ENCODE measurements at places on chromosomes 11 and 22.

- DNase-seq = no peak
Observed at GRCh38 chr22:17847360-17848078, 73.2 kb upstream of the BID start.

- no peak for DNase-seq
Observed at GRCh38 chr22:27130906-27131305, 473.5 kb downstream of the MIAT start.

GRCh38 chr22:45320357-45320976 lies 10.7 kb downstream of the FAM118A start:
- DNase-seq = no peak

DNA sequence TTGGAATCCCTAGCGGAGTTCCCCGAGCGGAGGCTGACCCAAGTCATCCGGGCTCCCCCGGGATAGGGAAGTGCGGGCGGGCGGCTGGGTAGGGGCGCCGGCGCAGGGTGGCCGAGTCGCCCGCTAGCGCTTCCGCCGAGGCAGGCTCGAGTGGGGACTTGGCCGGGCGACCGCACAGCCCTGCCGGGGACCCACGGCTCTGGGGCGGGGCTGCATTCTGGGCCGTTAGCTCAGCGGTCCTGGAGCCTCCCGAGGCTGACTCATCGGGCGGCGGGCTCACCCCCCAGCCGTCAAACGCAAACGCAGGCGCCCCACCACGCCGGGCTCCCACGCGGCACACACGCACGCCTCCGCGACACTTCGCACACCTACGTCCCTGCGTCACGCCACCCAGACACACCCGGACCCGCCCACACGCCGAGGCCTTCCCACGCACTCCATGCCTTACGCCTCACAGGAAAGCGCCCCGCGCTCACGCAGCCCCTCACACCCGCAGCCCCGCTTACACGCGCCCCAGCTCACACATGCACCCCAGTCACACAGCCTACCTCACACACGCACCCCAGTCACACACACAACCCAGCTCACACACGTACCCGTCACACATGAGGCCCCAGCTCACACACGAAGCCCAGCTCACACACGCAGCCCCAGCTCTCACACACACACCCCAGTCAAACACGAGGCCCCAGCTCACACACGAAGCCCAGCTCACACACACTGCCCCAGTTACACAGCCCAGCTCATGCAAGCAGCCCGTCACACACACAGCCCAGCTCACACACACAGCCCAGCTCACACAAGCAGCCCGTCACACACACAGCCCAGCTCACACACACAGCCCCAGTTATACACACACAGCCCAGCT lies 1.2 kb downstream of the PHLDB1 start:
- peak; percentile 78 for DNase-seq

GRCh38 chr11:111427471-111427912 lies 48.4 kb upstream of the POU2AF1 start:
- DNase-seq = no peak

- no peak for DNase-seq
Observed at GRCh38 chr11:75191330-75191717, 40.4 kb downstream of the SLCO2B1 start.

DNA sequence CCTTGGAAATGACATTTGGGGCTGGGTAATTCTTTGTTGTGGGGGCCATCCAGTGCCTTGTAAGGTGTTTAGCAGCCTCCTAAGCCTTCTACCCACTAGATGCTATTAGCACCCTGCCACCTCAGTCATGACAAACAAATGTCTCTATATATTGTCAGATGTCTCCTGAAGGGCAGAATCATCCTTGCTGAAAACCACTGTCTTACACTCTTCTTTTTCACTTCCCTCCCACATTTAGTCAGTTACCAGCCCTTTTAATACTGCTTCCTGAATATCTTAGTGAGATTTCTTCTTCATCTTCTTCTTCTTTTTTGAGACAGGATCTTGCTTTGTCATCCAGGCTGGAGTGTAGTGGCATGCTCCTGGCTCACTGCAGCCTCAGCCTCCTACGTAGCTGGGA lies 33.1 kb downstream of the TNRC6B start:
- DNase-seq = no peak

GRCh38 chr11:47524291-47524874 lies 28.5 kb downstream of the CELF1 start:
- DNase-seq = no peak

DNA sequence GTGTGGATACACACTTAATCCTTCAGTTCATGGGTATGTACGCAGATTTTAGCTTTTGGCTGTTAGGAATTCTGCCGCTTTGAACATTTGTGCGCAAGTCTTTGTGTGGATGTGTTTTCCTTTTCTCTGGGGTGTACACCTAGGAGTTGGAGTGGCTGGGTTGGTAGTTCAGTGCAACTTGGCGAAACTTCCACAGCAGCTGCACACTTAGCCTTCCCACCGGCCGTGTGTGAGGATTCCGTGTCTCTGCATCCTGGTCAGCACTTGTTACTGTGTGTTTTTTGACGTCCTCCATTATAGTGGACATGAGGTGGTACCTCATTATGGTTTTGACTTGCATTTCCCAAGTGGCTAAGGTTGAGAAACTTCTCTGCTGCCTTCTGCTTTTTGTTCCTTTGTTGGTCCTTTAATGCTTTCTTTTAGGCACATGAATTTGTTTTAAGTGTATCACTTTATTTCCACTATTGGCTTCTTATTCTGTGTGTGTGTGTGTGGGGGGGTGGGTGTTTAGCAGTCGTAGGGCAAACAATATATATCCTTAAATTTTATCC lies 72.1 kb upstream of the SLC25A18 start:
- DNase-seq = no peak

- no peak for DNase-seq
Observed at GRCh38 chr22:37896181-37896592, 9.9 kb upstream of the MICALL1 start.

DNA sequence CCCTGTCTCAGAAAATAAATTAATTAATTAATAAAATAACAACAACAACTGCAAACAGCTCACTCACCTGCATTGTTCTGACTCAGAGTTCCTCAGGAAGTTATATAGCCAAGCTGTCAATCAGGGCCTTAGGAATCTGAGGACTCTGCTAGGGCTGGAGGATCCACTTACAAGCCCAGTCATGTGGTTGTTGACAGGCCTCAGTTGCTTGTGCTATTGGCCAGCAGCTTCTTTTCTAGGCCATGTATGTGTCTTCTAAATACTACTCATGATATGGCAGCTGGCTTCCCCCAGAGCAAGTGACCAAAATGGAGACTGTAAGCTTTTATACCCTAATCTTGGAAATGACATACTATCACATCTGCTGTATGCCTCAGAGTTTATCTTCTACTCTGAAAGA lies 20.8 kb upstream of the ATP5MG start:
- no peak for DNase-seq

DNA sequence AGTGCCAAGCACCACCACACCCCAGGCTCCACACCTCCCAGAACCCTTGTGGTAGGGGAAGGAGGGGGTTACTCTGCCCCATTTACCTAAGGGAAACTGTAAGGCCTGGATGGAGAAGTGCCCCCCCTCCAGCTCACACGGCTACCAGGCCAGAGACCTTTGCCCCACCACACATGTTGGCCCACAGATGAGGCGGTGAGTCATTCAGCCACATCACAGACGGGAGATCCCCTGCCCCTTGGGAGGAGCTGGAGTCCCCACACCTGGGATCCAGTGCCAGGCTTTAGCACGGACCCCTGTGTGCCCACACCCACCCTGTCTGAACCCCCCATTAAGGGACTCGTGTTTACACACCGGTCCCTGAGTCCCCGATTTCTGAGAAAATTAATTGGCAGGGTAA lies 24.9 kb downstream of the CDKN1C start:
- no peak for DNase-seq

- DNase-seq = no peak
Observed at GRCh38 chr11:125494974-125495725, 915 bp downstream of the FEZ1 start.

- DNase-seq = no peak
Observed at GRCh38 chr11:32088117-32088941, 2.5 kb upstream of the RCN1 start.

GRCh38 chr11:95593111-95593510 lies 196.5 kb downstream of the FAM76B start:
- no peak for DNase-seq

- no peak for DNase-seq
Observed at GRCh38 chr11:64916040-64916774, 802 bp downstream of the ATG2A start.

- DNase-seq = no peak
Observed at GRCh38 chr22:42185915-42186439, 55.4 kb upstream of the CYP2D6 start.

GRCh38 chr11:61928606-61929005 lies 11.2 kb upstream of the RAB3IL1 start:
- no peak for DNase-seq

- DNase-seq = no peak
Observed at GRCh38 chr22:28904211-28904896, 21.0 kb downstream of the ZNRF3 start.

GRCh38 chr22:25100948-25101347 lies 98.7 kb upstream of the CRYBB3 start:
- DNase-seq = no peak

DNA sequence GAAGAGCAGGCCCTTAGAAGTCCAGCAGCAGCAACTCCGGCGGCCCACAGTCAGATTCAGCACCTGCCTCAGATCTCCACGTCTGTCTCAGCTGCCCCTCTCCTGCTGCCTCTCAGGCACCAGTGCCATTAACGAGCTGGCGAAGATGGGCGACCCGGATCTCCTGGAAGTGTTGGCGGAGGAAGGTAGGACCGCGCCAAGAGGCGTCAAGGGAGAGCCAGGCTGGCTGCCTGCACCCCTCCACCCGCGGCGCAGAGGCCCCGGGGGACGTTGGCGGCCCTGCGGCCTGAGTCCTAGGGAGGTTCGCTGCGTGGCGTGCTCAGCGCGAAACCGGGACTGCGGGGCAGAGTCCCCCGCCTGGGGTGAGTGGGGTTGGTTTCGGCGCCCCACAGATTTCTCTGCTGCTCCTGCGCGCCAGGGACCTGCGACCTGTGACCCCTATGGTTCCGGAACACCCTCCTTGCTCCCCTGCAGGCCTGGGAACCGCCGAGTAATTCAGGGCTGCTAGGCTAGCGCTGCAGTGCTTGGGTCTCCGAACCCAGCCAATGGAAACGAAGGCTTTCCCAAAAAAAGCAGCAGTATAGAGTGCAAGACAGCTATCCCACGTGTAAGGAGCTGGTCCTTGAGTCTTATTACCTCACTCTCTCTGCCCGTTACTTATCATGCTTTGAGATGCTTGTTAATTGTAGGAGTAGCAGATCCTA lies 615 bp downstream of the ANO5 start:
- no peak for DNase-seq

DNA sequence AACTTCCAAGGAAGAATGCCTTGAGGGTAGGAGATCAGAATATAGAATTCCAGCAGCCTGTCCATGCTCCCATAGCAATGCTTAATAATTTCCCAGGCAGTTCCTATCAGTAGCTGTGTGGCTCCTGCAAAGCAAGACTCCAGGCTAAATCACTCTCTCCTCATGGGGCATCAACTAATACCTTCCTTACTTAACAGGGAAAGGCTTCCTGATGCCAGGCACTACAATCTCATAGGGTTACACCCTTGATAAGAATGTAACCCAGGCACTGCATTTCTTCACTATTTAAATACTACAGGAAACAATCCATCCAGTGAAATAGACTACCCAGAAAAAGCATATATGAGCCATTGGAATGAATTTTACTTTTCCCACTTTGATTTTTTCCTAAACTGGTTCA lies 615.0 kb upstream of the ARHGAP42 start:
- no peak for DNase-seq

GRCh38 chr22:46914916-46915894 lies 152.8 kb downstream of the TBC1D22A start:
- DNase-seq = no peak

GRCh38 chr11:68927280-68928135 lies 23.8 kb downstream of the IGHMBP2 start:
- no peak for DNase-seq

DNA sequence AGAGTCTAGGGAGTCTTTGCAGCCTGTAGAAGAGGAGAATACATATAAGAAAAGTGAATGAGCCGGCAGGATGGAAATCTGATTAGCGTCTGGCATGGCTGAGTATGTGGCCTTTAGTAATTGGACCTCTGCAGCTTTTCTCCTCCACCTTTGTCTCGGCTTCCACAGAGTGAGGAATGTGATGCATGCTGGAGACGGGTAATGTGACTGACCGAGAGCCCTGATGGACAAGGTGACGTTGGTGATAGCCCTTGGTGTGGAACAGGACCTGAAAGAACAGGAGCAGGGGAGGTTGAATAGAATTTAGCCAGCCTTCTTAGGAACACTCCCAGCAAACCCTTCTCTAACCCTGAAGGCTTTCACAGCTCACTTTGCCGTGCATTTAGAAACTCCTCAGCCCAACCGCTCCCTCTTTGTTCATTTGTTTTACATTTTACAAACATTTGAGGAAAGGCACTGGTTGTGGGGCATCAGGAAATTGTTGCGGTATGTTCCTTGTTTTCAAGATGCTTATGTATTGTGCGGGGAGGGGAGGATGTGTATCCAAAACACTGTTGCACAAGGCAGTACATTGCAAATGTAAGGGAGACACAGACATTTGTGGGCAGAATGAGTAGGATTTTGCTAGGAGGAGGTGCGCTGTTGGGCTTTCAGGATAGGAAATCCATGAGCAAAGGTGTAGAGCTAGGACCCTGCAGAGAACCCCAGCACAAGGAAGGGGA lies 6.9 kb downstream of the GTPBP1 start:
- DNase-seq = no peak

DNA sequence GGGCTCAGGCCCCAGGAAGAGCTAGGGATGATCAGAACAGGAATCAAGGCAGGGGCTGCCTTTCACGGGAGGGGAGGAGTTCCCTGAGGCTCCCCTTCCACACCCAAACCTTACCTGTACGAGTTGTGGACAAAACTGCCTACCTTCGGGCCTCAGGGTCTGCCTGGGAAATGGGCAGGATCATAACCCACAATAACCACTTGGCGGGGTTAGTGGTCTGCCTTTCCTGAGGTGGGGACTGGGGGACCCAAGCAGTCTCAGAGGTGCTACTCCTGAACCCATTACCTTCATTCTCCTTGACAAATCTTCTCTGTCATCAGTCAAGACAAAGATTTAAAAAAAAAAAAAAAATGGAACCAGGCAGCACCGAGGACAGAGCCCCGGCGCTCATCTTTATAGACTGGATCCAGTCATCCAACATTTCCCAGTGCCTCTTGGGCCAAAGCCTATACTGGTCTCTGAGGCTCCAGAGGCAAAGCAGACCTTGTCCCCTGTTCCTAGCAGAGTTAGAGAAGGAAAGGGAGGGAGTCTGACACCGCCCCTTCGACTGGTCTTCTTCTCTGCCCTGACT lies 14.2 kb downstream of the P2RY6 start:
- DNase-seq = no peak

GRCh38 chr11:93842034-93842433 lies 8.4 kb downstream of the VSTM5 start:
- no peak for DNase-seq

DNA sequence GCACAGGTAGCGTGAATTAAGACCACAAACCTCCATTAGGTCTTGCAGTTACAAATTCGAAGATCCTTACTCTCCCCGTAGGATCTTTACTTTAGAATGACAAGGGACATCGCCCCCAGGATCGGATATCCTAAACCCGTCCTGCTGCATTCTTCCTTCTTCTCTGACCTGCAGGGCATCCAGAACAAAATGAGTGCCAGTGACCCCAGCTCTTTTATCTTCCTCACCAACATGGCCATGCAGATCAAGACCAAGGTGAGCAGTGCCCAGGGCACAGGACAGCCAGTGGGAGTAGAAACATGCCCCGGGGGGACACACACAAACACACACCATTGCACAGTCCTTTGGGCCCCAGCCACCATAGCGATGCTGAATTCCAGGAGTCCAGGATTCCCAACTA lies 42.6 kb upstream of the MPEG1 start:
- no peak for DNase-seq

GRCh38 chr22:30000566-30000965 lies 79.7 kb upstream of the HORMAD2 start:
- no peak for DNase-seq

Data from activated T-cell treated with anti-CD3 and anti-CD28 coated beads for 1 hour (primary cell).